GM12864 (cell line): ENCODE measurements at places on chromosomes 3 and 15.

GRCh38 chr3:126358038-126358815, 1.0 kb upstream of the KLF15 start:
- no peak for DNase-seq

- DNase-seq = no peak
These were observed 101.4 kb downstream of the RYK start for GRCh38 chr3:134149286-134149685.

DNA sequence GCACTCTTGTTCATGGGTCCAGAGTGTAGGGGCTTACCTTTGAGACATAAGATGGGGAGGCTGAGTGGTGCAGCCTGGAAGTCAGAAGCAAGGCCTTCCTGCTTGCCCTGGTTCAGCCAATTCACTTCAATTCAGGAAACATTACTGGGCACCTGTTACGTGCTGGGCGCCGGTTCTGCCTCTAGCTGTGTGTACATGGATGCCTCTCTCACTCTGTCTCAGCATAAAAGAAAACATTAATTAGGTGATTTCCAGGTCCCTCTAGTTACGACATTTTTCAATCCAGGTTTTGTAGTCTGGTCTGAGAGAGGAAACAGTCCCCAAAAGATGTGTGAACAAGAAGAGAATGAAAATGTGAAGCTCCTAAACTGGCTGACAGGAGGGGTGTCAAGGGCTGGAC, 1.2 kb downstream of the RTP1 start:
- DNase-seq = no peak

DNA sequence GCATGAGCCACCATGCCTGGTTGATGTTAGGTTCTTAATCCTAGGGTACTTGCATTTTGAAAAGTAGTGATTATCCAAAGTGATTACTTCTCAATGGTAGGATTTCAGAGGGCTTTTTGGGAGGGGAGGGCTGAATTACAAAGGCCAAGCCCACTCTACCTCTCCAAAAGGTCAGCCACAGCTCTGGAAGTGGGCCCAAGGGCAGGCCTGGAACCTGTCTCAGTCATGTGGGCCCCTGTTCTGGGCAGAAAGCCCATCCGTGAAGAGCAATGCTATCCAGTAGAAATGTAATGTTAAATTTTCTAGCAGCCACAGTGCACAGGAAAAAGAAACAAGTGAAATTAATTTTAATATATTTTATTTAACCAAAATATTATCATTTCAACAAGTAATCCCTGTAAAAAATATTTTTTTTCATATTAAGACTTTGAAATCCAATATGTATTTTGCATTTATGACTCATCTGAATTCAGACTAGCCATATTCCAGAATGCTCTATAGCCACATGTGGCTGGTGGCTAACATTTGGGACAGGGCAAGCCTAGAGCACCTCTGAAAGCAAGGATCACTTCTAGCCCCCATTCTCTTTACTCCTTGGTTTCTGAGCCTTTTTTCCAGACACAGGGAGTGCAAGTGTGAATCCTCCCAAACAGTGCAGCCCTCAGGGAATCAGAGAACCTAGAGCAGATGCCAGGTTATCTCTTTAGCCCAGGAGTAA, 16.8 kb downstream of the RFT1 start:
- DNase-seq = no peak

GRCh38 chr3:67034371-67034770, 36.3 kb downstream of the KBTBD8 start:
- no peak for DNase-seq

GRCh38 chr15:39226169-39226937, 354.5 kb upstream of the THBS1 start:
- DNase-seq = no peak

GRCh38 chr3:106249159-106249558, 380.3 kb upstream of the CBLB start:
- DNase-seq = no peak

DNA sequence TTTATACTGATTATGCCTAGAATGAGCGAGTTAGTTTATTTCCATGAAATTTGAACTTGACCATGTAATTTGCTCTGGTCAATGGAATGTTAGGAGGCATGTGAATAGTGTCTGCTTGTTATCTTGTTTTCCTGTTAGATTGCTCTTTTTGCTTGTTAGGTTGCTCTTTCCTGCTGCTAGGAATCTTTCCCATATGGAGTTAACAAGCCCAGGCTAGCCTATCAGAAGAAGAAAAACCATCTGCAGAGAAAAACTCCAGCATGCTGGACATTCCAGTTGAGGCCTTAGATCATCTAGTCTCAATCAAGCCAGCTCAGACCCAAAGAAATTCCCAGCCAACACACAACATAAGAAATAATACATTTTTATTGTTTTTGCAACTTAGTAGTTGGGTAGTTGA, 470.2 kb upstream of the AGTR1 start:
- DNase-seq = no peak

DNA sequence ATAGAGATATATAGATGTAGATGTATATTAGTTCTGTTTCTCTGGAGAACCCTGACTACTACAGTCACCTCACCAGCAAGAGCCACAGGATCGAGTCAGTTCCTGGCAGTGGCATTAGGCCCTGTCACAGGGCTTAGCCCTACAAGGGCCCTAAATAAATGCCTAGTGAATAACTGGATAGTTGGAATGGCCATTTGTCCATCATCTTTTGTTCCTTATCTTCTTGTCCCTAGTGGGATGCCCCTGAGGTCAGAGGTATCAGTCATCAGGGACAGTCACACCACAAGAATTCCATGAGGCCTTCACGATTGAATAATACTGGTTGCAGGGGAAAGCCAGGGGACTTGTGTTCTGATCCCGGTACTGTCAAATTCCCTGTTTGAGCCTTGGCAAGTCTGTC, 204.9 kb upstream of the PPP2R3A start:
- no peak for DNase-seq

DNA sequence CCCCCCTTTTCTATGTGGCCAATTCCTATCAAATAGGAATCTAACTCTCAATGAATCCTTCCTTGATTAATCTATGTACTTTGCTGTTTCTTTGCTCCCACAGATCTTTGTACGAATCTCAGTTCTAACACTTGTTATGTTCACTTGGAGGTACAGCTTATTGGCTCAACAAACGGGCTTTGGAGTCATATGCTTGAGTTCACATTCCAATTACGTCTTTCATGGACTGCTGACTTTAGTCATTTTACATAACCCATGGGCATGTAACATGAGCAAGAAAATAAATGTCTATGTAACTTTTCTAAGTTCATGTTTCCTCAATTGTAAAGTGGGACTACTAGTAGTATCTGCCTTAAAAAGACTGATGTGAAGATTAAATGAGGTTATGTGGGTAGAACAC, 123.2 kb upstream of the TBC1D5 start:
- no peak for DNase-seq

DNA sequence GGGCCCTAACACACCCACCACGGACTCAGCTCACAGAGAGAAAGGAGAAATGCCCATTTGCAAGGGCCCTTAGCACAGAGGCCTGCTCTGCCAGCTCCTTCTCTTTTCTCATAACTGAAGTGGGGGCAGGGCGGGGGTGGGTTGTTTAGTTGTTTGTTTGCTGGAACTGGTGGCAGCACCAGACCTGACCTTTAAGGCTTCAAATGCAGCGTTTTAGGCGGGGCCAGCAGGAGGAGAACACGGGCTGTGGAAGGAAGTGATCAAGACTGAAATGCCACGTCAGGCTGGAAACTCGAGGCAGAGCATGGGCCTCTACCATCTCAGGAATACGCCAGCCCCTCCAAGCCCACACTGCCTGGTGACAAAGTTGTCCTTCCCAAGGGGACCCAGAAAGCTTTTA, 9.3 kb downstream of the CACNA2D2 start:
- no peak for DNase-seq

DNA sequence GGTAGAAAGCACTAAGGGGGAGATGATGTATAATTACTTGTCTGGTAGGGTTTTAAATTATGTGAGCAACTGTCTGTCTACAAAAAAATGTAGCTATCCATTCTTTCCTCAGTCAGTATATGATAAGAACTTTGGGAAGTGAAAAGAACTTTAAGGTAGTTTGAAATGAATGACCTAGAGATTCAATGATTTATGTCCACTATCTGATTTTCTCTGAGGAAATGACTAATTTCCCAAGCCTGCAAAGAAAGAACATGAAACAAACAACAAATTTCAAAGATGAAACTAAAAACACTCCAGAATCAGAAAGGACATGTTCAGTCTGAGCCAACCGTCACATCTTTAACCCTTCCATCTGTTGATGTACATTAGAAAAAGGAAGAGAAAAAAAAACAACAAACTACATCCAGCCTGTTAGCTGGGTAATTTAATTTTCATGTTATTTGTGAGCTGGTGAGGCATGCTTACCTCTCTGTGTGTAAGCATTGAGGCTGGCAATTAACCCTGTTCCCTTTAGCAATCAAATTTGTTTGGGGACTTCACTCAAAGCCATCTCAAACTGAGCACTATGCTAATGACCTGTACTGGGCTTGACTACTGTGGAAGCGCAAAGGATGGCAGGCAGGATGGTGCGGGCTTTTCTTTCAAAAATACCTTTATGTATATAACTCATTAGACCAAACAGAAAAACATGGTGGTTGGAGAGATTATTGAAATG, 220.1 kb downstream of the TUSC7 start:
- DNase-seq = no peak

DNA sequence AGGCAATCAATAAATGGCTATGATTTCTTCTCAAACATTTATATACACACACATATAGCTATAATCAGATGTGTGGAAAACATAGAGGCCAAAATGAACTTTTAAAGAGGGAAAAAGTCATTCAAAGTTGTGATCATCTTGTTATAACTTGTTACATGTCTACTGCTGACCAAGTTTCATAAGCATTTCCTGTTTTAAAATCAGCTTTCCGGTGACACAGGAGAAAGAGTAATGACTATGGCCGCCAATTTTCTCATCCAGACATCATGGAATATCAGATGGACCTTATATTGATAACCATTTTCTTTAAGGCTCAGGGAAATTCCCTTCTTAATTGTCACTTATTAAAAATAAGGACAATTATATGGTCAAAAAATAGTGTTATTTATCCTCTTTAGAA, 71.7 kb upstream of the AGTR1 start:
- no peak for DNase-seq

GRCh38 chr3:146390957-146391356, 78.4 kb downstream of the PLSCR2 start:
- no peak for DNase-seq

DNA sequence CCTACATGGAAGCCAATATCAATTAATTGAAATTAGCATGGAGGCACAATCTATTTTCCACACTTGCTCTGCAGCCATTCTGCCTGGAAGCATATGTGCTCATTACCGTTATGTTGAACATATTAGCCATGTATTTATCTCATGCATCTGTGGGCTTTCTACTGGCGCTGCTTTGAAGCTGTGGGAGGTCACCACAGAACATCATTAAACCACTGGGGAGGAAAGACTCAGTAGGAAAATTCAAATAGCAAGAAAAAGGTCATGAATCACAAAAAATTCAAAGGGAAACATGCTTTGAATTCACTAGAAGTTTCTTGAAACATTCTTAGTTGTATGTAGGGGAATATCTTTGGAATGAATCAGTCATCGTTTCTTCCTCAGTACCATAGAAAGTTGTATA, 652.5 kb downstream of the EDEM1 start:
- DNase-seq = no peak

GRCh38 chr3:42749753-42750231, 23.3 kb downstream of the CCDC13 start:
- no peak for DNase-seq

DNA sequence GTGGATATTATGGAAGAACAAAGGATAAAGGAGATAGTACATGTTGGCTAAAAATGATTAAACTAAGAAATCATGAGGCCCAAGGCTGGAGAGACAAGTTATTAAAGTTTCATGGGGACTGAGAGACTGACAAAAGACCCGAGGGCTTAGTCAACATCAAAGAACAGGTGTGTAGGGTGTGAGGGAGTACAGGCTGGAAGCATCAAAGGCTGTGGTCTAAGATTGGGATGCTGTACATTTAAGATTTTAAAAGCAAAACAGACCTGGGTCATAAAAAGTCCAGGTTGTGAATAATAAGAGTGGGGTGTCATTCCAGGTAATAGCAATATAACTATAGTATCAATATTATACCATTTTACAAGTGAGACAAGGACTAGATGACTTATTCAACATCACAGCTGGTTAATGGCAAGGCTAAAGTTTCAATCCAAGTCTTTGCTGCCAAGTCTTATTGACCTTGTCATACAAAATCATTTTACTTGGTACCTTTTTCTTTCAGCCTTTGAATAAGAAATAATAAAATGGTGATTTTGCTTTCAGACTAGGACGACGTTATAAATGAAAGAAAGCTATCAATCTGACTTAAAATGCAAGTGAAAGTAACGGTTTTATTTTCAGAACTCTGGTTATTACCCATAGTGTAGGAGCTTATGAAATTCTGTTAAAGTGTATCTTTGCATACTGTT, 211.6 kb downstream of the TNIK start:
- peak; percentile 55 for DNase-seq

DNA sequence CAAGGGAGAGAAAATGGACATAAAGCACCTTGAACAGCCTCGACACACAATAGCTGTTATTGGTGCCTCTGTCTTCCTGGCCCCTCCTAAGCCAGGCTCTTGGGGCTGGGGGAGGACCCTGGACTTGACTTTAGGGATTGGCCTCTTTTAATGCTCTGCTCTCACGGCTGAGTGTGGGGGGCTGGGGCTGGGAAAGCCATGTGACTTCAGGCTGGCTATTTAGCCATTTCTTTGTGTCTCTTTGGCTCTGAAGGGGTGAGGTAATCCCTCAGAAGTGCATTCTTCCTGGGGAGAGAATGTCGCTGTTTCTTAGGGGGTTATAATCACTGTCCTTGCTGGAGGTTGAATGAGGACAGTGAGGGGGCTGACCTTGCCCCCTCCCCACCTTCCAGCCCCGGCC, 26.2 kb downstream of the MAGEF1 start:
- no peak for DNase-seq

DNA sequence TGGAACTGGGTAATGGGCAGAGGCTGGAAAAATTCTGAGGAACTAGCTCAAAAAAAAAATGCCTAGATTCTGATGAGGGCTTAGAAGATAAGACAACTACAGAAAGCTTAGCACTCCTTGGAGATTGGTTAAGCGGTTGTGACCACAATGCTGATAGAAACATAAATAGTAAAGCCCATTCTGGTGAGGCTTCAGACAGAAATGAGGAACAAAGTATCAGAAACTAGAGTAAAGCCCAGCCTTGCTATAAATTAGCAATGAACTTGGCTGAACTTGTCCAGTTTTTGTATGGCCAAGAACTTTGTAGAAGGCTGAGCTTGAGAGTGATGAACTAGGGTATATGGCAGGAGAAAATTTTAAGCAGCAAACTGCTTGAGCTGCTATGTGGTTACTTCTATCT, 25.4 kb downstream of the GOLGB1 start:
- DNase-seq = peak; percentile 67

DNA sequence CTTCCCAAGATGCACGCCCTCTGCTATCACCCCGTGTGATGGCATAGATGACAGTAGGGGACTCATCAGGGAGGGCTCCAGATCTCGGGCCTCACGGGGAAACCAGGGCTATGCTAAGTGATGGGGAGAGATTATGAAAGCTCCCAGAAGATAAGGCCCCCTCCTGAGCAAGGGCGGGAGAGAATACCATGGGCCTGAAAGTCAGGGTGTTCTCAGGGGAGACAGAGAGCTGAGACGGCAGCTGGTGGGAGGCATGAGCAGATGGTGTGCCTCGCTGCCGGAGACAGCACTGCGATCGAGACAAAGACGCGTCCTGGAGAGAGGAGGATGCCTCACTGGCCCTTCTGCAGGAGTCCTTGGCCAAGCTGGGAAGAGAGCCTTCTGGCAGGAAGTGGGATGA, 106.5 kb upstream of the ADPGK start:
- DNase-seq = no peak
